Tibial artery (tissue), 4 donors: ENCODE measurements at places on chromosomes 3 and 15.

DNA sequence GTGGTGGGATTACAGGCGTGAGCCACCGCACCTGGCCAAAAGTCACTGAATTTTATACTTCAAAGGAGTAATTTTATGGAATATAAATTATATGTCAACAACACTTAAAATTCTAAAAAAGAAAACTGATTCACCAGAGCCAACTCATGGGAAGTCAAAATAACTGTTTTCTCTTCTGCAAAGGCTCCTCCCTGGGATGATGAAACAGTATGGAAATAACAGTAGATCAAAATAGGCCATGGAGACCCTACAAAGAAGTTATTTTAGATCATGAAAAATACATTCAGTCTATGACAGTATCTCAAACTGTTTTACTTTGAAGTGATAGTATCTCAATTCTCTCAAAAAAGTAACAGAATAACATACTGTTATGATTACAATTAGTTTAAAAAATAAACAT is 102.7 kb downstream of the IGSF11 start:
- no peak for DNase-seq

DNA sequence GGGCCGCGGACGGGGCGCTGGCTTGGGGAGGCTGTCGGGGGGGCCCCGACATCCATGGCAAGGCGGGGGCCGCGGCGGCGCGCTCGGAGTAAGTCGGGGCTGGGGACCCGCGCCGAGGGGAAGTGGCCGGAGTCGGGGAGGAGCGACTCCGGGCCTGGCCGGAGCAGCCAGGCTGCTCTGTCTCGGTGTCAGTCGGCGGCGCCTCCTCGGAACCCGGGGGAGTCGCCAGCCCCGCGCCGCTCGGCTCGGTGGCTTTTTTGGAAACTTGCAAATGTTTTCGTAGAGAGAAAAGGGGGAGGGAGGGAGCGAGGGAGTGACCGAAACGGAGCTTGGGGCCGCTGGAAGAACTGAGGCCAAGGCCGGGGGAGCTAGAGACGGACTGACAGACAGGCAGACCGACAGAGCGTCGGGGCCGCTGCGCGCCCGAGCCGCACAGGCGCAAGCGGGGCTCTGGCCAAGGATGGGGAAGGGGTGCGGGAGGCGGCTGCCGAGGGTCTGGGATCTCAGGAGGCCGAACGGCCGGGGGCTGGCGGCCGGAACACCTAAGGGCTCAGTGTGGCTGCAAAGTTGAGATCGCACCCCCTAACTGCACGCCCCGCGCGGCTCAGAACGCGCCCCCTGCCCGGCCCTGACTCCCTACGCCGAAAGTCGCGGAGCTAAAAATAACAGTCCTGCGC is 5.0 kb downstream of the PTH1R start:
- peak; percentile 76 for DNase-seq

- no peak for DNase-seq
Measured at GRCh38 chr3:123561188-123561587, 23.7 kb downstream of the HACD2 start.

DNA sequence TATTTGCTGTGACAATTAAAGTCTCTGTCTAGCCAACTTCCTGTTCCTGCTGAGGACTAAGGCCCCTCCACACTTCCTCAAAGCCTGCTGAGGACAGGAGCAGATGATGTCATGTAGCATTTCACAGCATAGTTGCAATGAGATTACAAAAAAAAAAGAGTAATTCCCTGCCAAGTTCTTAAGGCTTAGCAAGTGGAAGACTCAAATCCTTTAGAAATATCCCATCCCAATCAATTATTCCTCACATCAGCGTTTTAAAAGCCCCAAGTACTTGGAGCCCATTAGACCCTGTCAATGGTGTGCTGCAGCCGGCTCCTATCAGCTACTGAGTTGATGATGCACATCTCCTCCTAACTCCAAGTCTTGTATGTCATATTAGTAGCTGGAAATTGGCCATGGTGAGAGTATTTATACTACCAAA is 51.7 kb downstream of the TRANK1 start:
- DNase-seq: no peak

- DNase-seq: no peak
Measured at GRCh38 chr15:70875001-70875782, 17.0 kb downstream of the THAP10 start.

DNA sequence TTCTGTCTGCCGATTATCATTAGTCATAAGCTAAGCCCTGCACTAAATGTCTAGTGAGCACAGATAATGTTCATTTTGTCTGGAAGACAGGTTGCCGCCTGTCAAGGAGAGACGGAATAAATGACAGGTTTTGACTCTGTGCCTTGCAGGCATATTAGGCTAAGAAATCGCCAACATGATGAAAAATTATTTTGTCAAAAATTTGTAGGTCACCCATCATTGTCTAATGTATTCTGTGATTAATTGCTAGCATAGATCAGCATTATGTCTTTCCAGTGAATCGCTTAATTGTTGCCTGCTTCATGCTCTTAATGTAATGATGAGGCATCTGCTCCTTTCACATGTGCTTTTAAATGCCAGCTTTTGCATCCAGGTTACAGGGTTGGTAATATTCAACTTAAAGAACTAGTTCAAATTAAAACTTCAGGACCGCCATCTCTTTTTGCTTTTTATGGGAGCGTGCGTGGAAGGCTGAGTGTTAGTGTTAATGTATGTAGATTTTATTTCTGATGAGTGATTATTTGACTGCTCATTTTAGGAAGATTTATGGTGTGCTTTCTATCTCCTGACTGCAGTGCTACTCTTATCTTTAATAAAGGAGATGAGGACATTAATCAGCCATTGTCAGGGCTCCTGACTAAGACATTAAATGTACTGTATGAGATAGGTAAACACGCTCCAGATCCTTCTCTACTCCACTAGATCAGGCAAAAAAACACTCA is 120.8 kb upstream of the MEIS2 start:
- DNase-seq: no peak

DNA sequence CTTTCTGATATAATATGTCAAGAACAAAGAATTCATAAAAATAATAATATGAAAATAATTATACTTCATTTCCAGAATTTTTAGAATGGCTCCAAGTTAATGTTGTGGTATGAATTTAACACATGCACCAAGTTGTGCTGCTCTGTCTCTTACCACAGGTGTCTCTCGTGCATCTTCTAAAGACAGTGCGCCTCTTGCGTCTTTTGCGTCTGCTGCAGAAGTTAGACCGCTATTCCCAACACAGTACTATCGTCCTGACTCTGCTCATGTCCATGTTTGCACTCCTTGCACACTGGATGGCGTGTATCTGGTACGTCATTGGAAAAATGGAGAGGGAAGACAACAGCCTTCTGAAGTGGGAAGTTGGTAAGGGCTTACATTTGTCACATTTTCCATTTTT is 246.6 kb downstream of the KCNH8 start:
- no peak for DNase-seq

GRCh38 chr15:78904599-78905358 is 32.1 kb downstream of the MORF4L1 start:
- no peak for DNase-seq

GRCh38 chr3:42979044-42979972 is at the start of gene GASK1A:
Gene GASK1A (plus strand): TSS chr3:42979311. CDS start chr3:42979643, 332 bp downstream.
- peak; percentile 77 for DNase-seq

- no peak for DNase-seq
Measured at GRCh38 chr3:156017352-156018030, 102.9 kb upstream of the KCNAB1 start.

DNA sequence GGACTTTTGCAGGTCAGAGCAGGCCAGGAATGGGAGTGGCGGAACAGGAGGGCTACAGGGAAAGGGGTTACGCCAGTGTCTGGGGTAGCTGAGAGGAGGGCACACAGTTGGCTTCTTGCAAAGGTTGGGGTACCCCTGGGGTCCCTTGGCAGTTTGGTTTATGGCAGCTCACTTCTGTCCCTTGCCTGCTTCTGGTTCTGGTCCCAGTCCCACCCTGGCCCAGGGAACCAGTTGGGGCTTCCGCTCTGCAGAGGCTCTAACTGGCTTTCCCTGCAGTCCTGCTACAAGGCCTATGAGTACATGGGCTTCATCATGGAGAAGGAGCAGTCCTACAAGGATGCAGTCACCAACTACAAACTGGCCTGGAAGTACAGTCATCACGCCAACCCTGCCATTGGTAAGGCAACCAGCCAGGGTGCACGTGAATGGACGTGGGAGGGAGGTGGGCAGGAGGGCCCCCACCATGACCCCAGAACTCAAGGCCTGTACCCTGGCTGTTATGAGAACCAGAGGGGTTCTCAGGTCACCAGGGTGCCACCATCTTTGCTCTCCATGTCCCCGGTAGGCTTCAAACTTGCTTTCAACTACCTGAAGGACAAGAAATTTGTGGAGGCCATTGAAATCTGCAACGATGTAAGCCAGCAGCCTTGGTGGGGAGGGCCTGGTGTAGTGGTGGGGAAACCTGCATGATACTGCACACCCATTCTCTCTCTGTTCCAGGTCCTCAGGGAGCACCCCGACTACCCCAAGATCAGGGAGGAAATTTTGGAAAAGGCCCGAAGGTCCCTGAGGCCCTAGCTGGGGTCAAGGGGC is 15.2 kb downstream of the CSRNP1 start:
- no peak for DNase-seq

GRCh38 chr3:100650651-100651619 is 41.5 kb downstream of the ADGRG7 start:
- DNase-seq: peak; percentile 26

GRCh38 chr15:55401786-55402246 is 6.3 kb downstream of the CCPG1 start:
- no peak for DNase-seq

DNA sequence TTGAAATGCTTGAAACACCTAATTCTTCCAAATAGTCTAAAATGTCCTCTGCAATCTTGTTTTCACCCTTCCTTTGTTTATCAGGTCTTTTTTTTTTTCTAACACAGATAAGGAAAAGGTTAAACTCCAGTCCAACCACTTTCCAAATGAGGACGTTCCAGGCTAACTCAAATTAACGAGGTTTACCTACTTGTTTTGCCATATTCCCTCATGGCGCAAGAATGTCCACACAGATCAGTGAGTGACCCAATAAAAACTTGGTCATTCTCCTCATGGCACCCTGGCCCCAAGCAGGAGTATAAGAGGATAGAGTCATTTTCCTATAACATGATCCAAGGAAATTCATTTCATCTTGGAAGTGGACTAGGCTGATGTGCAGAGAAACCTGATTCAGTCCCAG is 6.6 kb upstream of the LIPC start:
- DNase-seq: no peak

DNA sequence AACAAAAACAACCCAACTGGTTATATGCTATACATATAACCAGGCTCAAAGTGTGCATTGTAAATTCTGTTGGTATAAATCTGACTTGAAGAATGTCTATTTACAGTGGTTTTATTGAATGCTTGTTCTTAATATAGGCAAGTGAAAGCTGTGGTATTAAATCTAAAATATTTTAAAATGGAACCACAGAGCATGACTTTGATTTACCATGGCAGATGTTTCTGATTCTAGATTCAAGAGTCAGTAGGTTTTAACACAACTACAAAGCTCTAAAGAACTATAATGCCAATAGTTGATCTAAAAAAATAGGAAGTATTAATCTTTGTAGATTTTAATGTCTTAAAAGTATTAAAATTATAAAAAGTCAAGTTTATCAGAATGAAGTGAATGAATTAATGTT is 141.9 kb upstream of the PLSCR5 start:
- no peak for DNase-seq

DNA sequence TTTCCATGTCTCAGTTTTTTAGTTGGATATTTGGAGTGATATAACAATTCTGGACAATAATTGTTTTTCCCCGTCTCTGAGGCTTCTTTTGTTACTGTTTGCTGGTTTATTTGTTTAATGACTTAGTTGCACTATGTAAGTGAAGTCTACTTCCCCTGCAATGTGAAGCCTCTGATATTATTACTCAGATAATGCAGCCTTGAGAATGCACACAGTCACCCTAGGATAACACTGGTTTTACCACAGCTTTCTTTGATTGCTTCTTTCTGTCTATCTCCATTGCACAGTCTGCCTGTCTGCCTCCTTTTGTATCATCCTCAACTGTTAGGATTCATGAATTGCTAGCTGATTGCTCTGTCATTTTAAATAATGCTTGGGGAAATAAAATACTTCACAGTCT is 208.7 kb upstream of the ROBO1 start:
- DNase-seq: no peak

GRCh38 chr3:52121813-52122212 is 32.4 kb downstream of the POC1A start:
- DNase-seq: no peak

- no peak for DNase-seq
Measured at GRCh38 chr3:66372681-66373350, 128.0 kb downstream of the LRIG1 start.

DNA sequence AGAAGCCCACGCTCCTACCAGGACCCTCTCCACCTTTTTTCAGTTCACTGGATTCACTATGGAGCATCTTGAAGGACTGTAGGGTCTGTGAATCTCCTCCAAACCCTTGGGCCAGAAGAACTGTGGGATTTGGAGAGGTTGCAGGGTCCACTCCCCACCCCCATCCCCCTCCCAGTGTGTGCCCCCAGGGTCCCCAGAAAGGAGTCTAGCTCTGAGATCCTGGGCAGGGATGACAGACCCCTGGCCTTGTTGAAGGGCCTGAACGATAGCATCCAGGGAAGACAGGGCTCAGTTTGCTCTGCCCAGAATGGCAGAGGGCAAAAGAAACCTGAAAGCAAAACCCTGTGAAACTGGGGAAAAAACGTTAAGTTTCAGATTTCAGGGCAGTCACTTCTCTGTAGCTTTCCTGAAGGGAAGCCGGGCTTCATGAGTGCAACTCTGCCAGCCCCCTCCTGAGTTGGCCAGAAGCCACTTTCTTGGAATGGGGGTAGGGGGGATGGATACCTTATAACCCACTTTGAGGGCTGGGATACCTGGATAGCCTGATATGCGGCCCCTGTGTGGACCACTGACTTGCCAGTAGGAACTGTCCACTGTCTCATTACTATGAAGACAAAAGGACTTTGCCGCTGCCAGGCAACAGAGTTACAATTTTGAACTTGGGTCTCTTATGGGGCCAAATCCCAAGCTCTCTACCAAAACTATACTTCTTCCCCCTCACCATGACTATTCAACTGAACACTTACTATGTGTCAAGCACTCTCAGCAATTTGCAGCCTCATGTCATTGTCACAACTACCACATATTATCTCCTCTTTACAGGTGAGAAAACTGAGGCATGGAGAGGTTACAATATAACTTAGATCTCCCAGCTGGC is 1.6 kb upstream of the CISH start:
- no peak for DNase-seq

DNA sequence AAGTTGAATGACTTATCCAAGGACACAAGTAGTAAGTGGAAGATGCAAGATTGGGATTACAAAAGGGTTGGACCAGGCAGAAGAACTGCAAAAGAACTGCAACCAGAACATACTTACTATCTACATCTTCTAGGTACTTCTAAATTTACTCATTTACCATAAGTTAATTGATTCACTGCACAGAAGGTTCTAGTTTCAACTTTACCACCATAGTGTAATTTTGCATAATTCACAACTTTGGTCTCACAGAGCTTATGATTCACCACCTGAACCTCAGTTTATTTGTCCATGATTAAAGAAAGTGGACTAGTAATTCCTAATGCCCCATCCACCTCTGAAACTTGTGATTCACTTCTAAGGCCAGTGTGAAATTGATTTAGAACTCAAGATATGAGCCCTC is 236.8 kb upstream of the UBE2E2 start:
- no peak for DNase-seq

- no peak for DNase-seq
Measured at GRCh38 chr3:143035466-143036211, 34.3 kb downstream of the U2SURP start.

GRCh38 chr3:187713504-187713903 is 11.1 kb upstream of the RTP2 start:
- DNase-seq: no peak
